ENCODE measurements at places on chromosomes 7 and 10.

DNA sequence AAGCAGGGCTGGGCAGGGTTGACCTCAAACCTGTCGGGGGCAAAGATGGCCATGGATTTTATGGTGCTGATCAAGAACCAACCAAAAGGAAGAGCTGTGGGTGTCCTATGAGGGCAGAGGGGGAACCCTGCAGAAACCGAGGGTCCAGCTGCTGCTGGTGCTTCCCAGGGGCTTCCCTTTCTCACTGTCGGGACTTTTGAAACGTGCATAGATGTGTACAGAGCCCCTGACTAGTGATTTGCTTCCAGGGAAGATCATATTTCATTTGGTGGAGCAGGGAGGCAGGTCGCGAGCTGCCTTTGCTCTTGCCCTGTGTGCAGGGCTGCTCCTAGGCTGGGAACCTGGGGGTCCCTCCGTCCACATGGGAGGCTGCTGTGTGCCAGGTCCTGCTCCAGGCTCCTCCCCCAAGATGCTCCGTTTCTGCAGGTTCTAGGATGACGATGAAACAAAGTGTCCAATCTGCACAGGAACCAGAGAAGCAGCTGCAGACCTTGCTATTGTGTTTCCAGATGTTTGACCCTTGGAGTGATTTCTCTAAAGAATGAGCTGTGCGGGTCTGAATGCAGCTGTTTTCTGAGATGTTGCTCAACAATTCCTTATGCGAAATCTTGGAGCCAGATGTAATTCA is 9.4 kb upstream of the INPP5A start:
- no peak for DNase-seq

DNA sequence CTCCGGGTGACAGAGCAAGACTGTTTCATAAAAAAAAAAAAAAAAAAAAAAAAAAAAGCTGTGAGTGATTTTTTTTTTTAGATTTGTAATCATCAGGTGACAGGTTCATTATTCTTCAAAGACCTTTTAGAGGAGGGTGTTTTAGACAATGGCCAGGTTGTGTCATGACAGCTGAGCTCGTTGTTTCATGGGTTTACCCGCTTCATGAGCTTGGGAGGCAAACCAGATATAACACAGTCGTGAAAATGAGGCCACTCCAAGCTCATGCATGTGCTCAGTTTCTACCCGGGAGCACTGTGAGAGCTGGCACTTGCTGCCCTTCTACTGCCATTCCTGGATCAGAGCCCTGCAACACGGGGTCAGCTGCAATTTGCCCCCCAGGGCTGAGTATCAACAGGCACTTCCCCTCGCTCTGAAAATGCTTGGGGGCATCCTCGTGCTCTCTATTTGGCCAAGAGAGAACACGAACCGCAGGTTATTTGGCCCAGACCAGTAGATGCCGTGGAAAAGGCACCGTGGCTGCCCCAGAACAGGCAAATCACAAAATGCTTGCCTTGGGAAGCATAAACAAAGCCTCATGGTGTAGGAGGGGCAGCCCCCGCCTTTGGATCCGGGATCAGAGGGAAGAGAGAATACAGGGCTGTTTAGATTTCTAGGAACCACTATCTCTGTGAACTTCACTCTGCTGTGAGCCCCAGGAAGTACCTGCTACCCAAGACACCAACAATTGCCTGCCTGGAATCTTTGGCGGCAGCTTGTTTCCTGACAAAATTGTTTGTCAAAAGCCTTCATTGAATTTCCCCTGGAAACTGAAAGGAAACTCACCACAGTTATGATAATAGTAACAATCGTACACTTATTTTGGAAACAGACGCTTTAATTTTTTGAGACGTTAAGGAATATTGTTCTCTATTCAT is 371.0 kb downstream of the FRMD4A start:
- no peak for DNase-seq

- DNase-seq: no peak
These were observed 120.2 kb downstream of the CDH23 start for GRCh38 chr10:71516890-71517289.

DNA sequence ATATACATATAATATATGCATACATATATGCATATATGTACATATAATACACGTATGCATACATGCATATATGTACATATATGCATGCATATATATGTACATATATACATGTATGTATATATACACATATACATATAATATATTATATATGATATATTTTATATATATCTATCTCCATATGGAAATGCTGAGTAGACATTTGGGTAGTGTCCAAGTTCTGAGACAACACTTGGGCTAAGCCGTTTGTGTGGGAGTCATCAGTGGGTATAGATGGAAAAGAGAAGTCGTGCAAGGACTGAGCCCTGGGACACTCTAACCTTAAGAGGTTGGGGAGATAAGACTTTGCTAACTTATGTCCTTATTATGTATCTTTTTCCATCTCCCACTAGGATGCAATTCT is 165.2 kb upstream of the PODXL start:
- DNase-seq: no peak

- peak; percentile 63 for DNase-seq
These were observed 750 bp downstream of the ZNF398 start for GRCh38 chr7:149147752-149148653.

- no peak for DNase-seq
These were observed at the start of gene GPR37 for GRCh38 chr7:124765401-124766352. Gene GPR37 (minus strand): TSS chr7:124765792. CDS start chr7:124764976, 816 bp downstream.

GRCh38 chr10:97778452-97779302 is 6.9 kb upstream of the SFRP5 start:
- no peak for DNase-seq

GRCh38 chr10:79181227-79181626 is 112.5 kb downstream of the ZMIZ1 start:
- no peak for DNase-seq

GRCh38 chr7:134359787-134360432 is 43.2 kb upstream of the SLC35B4 start:
- no peak for DNase-seq

DNA sequence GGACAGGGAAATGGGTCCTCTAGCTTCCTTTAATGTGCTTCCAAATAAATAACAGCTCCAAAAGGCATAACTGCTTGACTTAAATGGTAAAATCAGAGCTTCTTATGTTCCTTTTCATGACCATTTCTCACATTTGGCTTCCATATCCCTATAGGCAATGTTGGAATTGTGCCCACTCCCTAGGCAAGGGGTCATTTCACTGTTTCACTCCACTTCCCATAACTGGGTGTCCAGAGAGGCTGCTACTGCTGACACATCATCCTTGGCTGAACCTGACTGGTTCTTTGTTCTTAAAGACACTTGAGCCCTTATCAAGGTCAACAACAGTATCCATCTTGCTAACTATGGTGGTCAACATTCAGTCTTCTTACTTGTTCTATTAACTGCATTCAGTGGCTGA is 37.1 kb downstream of the PRTFDC1 start:
- no peak for DNase-seq

DNA sequence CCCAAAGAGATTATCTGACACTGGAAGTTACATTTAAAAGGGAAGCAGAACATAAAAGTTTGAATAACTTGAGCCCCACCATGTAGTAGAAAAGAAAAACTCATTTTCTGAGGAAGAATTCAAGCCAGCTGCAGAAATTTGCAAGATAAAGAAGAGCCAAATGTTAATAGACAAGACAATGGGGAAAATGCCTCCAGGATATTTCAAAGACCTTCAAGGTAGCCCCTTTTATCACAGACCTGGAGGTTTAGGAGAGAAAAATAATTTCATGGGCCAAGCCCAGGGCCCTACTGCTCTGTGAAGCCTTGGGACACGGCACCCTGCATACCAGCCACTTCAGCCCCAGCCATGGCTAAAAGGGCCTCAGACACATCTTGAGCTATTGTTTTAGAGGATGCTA is 18.4 kb upstream of the AKR1C1 start:
- DNase-seq: no peak

DNA sequence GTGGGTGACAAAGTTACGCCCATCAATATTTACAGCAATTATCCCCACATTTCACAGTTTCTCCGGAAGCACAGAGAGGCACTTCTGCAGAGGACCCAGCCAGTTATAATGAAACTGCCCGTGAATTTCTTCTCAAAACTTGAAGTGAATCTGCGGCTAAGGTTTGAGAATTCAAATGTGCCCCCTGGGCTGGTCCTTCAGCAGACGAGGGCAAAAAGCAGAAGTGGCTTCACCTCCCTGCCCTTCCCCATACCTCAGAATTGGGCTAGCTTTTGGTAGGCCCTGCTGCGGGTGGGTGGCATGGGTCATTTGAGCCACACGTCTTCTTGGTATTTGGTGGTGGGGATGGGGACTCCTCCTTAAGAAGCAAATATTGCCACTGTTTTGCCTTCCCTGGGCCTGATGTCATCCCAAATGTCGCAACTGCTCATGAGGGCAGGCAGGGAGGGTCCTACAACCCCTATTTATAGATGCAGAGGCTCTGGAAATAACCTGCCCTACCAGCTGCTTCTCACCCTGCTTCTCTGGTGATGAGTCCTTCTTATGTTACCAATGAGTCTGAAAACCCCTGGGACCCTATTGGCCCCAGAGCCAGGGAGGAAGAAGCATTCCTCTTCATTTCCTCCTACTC is 16.6 kb upstream of the WDFY4 start:
- no peak for DNase-seq

DNA sequence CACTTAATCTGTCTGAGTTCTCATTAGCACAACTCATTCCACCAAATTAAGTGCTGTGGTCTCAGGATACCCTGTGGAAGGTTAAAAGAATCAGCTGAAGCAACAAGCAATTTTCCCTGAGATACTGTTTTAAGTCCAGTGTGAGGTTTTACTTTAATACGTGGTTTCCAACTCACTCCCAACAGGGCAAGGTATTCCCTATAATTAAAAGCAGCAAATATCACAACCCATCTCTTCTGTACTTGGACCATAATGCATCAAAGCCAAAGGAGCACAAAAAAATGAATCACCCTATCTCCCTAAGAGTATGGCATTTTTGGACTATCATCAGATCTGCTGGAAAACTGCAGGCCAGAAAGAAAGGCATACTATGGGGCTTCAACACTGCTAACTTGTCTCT is 4.9 kb downstream of the CADPS2 start:
- no peak for DNase-seq

- DNase-seq: no peak
These were observed 413.9 kb downstream of the LRMDA start for GRCh38 chr10:75845176-75845947.

DNA sequence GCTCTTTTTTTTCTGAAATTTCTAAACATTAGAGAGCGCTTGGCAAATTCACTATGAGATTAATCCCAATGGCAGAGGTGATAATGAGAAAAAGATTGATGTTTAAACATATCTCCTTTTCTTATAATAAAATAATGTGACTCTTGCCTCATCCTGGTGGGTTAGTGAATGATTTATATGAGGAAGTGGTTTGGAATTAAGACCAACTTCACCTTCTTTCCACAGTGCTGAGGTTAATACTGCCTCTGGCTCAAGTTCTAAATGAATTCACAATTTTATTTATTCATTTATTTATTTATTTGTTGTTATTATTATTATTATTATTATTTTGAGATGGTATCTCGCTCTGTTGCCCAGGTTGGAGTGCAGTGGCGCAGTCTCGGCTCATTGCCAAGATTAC is 40.5 kb upstream of the ADO start:
- no peak for DNase-seq

DNA sequence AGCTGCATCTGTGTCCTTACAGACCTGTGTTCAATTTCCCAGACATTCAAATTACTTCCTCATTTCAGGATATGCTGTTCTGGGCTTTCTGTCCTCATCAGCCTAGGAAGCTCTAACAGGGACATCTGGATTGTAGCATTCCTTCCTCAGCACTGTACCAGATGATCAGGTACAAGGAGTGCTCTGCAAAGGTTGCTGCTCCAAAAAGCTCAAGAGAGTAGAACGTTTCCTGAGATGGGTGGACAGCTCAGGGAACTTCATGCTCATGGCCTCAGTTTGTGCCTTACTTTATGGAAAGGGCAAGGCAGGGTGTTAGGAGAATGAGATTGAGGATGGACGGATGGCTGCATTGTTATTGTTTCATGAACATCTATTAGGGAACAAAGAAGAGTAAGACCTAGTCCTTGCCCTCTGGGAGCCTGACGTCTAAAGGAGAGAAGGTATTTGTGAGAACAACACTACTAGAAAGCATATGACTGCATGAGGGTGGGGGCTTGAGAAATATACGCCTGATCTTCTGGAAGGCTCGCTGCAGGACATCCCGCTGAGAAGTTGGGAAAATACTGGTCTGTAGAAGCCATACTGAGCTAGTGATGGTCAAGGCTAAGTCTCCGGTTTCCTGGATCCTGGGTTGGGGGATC is 10.5 kb upstream of the ZNF212 start:
- DNase-seq: no peak

DNA sequence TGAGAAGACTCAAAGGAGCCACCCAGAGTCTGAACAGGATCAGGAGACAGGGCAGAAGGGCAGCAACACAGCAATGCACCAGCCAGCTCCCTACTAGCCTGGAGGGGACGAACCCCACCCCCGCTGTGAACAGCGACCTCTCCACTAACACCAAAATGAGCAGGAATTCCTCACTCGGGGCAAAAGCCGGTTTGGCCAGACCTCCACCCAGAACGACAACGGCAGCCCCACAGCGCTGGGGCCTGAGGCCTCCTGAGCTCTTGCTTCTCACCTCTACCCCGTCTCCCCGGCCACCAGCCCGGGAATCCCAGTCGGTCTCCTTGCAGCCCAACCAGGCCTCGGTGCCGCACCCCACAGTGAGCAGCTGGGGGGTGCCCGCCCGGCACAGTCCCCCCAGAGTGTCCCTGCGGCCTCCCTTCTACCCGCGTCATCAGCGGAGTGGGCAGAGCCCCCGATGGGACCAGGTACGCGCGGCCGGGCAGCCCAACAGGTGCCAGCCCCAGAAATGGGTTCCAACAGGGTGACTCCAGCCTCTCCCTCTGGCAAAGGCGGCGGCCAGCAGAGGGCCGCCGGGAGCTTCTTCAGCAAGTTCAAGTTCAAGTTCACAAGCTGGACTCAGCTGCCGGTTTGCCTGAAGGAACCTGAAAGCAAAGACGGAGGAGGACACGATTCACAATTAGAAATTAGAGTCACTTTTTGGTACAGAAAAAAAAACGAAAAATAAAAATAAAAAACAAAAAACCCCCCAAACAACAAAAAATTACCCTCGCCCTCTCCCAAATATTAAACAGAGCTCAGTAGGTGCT is 129.0 kb downstream of the MARCHF5 start:
- no peak for DNase-seq

GRCh38 chr7:108226816-108227299 is 96.7 kb upstream of the LAMB4 start:
- DNase-seq: no peak

- no peak for DNase-seq
These were observed 29.1 kb downstream of the PAPOLB start for GRCh38 chr7:4832711-4833110.

GRCh38 chr10:96833220-96834001 is 1.3 kb downstream of the LCOR start:
- no peak for DNase-seq

GRCh38 chr7:96558093-96558492 is 151.6 kb downstream of the SEM1 start:
- DNase-seq: no peak

DNA sequence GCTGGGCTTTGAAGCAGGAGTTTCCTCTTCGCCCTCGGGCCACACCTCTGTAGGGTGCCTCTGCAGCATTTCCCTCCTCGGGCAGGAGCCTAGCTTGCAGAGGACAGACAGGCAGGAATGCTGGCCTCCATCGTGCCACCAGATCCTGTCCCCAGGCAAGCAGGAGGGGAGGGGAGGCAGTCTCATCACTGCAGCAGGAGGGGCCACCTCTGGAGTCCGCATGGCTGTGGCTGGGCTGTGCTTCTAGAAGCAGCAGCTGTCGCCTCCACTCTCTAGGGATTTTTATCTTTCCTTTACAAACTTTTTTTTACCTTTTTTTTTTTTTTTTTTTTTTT is 181.4 kb downstream of the CUX1 start:
- no peak for DNase-seq
